ENCODE measurements at places on chromosomes 1 and 21.

GRCh38 chr1:175220853-175221556 lies 28.4 kb upstream of the KIAA0040 start:
- DNase-seq, result no peak
- H3K27me3 ChIP-seq, result peaks cover 6% of the 10 kb centered on the region
- no peak overlapping the region for H3K27ac ChIP-seq
- H3K4me3 ChIP-seq, result no peak overlapping the region
- peaks cover 15% of the 10 kb centered on the region for H3K4me1 ChIP-seq

DNA sequence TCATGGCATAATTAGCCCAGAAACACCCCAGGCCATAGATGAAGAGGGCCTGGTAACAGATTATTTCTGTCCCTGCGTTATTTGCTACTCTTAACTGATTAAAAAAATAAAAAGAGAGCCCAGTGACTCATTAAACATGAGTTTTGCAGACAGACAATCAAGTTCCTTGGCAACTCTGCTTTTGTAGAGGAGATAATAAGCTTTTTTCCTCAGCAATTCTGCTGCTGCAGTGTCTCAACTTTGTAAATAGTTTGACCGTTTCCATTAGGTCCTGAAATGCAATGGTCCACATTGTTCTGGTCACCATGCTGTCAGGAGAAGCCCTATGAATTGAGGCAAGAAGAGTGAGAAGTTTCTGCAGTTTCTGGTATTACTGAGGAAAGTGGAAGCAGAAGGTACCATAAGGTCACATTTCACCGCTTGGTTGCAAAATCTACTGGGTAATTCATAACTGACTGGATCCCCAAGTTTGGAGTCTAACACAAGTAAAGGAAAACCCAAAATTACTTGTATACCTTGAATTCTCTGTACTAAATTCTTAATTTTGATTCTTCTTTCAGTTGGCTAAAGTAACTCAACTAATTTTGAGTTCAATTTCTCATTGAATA lies 139.5 kb downstream of the ZZZ3 start:
- no peak overlapping the region for H3K4me3 ChIP-seq
- no peaks in the 10 kb centered on the region for H3K36me3 ChIP-seq
- H3K27ac ChIP-seq, result no peak overlapping the region
- H3K4me1 ChIP-seq, result peaks cover 13% of the 10 kb centered on the region

- H3K4me3 ChIP-seq, result peak overlapping the region; percentile 53
- DNase-seq, result no peak
- no peaks in the 10 kb centered on the region for H3K27me3 ChIP-seq
Observed at GRCh38 chr21:45470087-45470515, 65.1 kb downstream of the COL18A1 start.

GRCh38 chr1:59605184-59605583 lies 209.6 kb upstream of the HOOK1 start:
- peak overlapping the region; percentile 57 for H3K27ac ChIP-seq
- H3K27me3 ChIP-seq, result no peaks in the 10 kb centered on the region
- H3K36me3 ChIP-seq, result peaks cover 21% of the 10 kb centered on the region
- no peak for DNase-seq

DNA sequence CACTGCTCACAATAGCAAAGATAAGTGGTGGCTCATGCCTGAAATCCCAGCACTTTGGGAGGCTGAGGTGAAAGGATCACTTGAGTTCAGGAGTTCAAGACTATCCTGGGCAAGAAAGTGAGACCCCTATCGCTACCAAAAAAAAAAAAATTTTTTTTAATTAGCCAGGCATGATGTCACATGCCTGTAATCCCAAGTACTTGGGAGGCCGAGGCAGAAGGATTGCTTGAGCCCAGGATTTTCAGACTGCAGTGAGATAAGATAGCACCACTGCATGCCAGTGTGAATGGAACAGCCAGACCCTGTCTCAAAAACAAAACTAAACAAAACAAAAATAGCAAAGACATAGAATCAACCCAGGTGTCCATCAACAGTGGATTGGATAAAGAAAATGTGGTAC lies 50.6 kb downstream of the HSF2BP start:
- H3K27me3 ChIP-seq, result no peaks in the 10 kb centered on the region
- DNase-seq, result no peak
- no peaks in the 10 kb centered on the region for H3K36me3 ChIP-seq
- H3K4me1 ChIP-seq, result peaks cover 23% of the 10 kb centered on the region
- H3K4me3 ChIP-seq, result no peak overlapping the region
- no peak overlapping the region for H3K27ac ChIP-seq

DNA sequence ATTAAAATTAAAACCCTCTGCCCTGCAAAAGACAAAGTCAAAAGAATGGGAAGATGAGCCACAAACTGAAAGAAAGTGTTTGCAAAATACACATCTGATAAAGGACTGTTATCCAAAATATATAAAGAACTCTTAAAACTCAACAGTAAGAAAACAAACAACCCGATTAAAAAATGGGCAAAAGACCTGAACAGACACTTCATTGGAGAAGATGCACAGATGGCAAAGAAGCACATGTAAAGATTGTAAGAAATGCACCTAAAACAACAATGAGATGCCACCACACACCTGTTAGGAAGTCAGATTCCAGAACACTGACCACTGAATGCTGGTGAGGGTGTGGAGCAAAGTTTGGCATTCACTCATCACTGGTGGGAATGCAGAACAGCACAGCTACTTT lies 24.6 kb upstream of the POFUT2 start:
- peaks cover 19% of the 10 kb centered on the region for H3K4me1 ChIP-seq
- H3K4me3 ChIP-seq, result no peak overlapping the region
- no peak overlapping the region for H3K27ac ChIP-seq
- H3K27me3 ChIP-seq, result no peaks in the 10 kb centered on the region

DNA sequence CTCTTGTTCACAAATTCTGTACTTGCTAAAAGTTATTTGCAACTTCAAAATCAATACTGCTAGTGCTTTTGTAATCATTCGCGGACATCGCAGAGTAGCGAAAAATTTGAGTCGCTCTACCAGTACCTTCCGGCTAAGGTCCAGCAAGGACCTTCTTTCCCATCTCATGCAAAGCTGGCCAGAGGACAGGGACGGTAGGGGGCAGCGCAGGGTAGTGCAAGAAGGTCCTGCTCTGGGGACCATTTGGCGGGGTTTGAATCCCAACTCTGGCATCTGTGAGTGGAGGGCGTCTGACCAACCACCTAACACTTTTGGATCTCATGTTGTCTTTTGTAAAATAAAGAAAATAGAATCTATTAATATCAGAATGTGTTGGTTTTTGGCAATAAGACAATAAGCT lies 258.3 kb downstream of the SPATA17 start:
- no peak for DNase-seq
- H3K4me1 ChIP-seq, result no peaks in the 10 kb centered on the region
- H3K4me3 ChIP-seq, result no peak overlapping the region
- no peak overlapping the region for H3K27ac ChIP-seq
- peaks cover 17% of the 10 kb centered on the region for H3K27me3 ChIP-seq

DNA sequence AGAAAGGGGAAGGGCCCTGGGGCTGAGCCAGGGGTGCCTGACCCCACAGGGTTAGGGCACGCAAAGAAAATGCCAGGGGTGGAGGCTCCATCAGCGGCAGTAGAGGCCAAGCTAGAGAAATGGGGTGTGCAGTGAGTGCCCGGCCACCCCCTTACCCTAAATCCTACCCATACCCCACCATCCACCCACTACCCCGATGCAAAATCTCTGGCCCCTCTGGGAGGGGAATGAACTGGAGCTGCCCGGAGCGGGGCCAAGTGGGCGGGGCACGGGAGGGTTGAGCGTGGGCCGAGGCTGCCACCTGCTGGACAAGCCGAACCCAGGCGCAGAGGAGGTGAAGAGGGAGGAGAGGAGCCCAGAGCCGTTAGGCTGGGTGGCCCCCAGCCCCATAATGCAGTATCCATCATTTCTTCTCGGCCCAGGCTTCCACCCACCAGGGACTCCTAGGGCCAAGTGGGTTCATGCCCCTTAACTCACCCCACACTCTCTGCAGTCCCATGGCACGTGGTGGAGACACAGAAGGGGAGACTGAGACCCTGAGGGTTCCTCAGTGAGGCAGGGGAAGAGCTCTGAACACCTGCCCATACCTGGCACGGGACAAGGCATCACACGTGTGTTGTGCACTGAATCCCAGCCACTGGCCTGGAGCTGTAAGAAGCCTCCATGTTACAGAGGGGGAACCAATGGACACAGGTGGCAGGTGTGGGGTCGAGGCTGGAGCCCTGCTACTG lies 1.4 kb upstream of the C1QC start:
- H3K4me1 ChIP-seq, result no peaks in the 10 kb centered on the region
- peak; percentile 84 for DNase-seq
- H3K27ac ChIP-seq, result no peak overlapping the region
- peaks cover 22% of the 10 kb centered on the region for H3K27me3 ChIP-seq

DNA sequence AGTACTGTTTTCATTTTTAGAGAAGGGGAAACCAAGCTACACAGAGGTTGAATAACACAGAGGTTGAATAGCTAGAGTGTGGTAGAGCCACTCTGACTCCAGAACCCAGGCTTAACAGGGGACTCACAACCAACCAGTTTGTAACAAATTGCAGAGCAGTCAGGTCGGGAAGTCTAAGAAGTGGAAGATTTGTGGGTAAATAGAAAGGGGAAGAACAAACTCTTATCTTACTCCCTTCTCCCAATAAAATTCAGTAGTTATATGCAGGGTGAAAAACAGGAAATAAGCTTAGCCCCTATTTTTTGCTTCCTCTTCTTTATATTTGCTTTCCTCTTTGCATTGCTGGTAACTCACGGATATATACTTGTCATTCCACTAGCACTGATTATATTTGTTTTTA lies 23.2 kb downstream of the CDC42 start:
- H3K36me3 ChIP-seq, result peaks cover 23% of the 10 kb centered on the region
- H3K4me3 ChIP-seq, result no peak overlapping the region
- no peaks in the 10 kb centered on the region for H3K27me3 ChIP-seq
- H3K27ac ChIP-seq, result peak overlapping the region; percentile 38
- DNase-seq, result no peak

GRCh38 chr1:57550092-57550491 lies 126.2 kb upstream of the DAB1 start:
- H3K4me3 ChIP-seq, result no peak overlapping the region
- no peaks in the 10 kb centered on the region for H3K36me3 ChIP-seq
- H3K27me3 ChIP-seq, result peaks cover 14% of the 10 kb centered on the region
- no peak for DNase-seq
- no peak overlapping the region for H3K27ac ChIP-seq
- no peaks in the 10 kb centered on the region for H3K4me1 ChIP-seq
